NCI-H526 treated with DMSO at 0.1 percent for 48 hours (cell line): ENCODE measurements at places on chromosomes 2 and 18.

DNA sequence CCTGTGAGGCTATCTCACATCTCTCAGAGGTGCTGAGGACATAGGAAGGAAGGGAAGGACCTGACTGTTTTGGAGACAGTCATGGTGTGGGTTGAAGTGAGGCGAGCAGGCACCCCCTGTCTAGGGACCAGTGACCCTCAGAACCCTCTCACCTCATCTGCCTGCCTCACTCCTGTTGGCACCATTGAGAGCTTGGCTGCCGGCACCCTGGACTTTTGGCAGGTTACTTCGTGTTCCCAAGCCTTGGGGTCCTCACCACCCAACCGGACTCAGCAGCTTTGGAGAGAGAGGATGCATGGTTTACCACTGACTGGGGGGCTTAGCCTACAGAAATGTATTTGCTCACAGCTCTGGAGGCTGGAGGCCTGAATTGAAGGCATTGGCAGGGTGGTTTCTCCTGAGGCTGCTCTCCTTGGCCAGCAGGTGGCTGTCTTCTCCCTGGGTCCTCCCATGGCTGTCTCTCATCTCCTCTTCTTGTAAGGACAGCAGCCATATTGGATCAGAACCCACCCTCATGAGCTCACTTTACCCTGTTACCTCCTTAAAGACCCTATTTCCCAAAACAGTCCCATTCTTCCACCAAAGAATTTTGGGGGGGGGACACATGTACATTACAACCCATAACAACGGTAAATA lies 142.0 kb downstream of the TSN start:
- DNase-seq, result peak; percentile 27

DNA sequence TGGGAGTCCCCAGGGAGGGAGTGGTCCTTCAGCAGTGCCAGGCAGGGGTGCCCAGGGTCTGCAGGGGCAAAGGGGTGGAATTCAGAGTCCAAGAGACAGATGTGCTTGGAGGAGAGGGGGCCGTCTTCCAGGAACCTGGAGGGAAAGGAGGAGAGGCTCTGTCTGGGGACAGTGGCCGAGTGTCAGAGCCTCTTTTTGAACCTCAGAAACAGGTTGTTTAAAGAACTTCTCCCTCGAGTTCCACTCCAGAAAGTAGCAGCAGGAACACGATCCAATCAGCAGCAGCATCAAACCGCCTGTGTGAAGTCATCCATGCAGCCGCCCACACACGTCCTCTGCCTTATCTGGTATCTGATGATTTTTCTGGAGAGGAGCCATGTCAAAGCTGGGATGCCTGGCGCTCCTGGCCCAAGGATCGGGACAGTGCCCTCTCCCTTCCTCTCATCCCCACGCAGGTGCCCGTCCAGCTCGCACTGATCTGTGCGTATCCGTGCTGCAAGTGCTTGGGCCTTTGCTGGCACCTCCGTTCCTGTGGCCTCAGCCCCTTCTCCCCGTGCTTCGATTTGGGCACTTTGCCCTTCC lies 205.1 kb downstream of the NDUFA10 start:
- peak; percentile 23 for DNase-seq

DNA sequence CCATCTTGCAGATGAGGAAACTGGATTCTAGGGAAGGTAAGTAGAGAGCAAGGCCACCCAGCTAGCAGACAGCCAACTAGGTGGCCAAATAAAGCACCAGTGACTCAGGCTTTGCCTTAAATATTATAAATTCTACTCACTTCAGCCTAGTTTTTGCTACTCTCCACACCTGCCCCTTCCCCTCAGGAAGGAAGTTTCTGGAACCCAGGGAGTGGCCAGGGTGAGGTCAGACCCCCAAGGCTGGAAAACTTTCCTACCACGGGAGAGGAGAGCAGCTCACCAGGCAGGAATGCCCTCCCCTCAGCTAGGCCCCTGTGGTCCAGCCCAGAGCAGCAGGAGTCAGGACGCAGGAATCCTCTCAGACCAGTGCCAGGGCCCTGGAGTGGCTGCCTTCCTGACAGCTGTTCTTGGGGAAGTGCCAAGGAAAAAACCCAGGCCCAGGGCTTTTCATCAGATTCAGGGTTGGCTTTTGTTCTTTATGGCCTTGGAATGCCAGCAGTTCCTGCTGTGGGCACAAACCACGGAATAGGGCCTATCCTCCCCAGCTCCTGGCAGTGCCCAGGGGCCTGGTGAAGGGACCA lies 5.1 kb upstream of the PAX8 start:
- DNase-seq, result no peak

DNA sequence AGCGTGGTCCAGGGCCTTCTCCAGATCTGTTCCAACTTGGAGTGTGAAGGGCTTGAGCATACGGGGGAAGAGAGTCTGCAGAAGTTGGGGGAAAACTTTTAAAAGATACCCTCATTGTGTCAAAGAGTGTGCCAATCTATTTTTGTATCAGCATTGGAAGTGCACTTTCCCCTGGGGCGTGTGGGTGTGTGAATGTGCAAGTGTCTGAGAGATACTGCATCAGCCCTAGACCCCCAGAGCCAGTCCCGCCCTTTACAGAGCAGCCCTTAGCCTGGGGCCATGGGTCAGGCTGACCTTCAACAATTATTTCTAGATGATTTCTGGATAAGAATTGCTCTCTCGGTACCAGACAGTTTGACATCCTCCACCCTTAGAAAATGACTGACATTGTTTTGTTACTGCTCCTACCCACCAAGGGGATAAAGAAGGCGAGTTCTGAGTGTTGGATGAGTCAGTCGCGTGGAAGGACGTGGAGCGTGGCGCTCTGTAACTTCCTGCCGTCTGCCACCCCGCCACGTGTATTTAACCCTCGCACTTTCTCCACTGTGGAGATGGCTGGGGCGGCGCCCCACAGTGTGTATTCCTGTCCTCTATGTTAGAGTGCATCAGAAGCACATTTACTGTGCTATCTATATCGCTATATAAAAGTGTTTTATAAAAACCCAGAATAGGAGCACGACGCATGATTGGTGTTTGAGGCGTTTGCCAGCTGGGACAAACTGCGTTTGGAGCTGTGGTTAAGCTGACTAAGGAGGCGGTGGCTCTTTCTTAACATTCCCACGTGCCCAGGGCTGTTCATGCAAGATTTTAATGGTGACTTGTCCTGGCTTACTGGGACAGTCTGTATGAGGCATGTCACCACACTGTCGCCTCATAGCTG lies 122.6 kb downstream of the CABLES1 start:
- DNase-seq, result no peak

- DNase-seq, result no peak
Observed at GRCh38 chr2:85875350-85876050, 13.3 kb downstream of the ST3GAL5 start.
